ENCODE measurements at places on chromosomes 13 and 19.

GRCh38 chr19:57664269-57665127 is 4.2 kb upstream of the ZSCAN4 start:
- peak overlapping the region; percentile 55 for H3K4me3 ChIP-seq
- peaks cover 13% of the 10 kb centered on the region for H3K27me3 ChIP-seq
- no peaks in the 10 kb centered on the region for H3K36me3 ChIP-seq
- H3K27ac ChIP-seq: no peak overlapping the region

- DNase-seq: no peak
- no peak overlapping the region for H3K27ac ChIP-seq
- H3K27me3 ChIP-seq: no peaks in the 10 kb centered on the region
- no peak overlapping the region for H3K4me3 ChIP-seq
- H3K36me3 ChIP-seq: no peaks in the 10 kb centered on the region
These were observed 118.2 kb upstream of the SLC10A2 start for GRCh38 chr13:103184413-103184812.

DNA sequence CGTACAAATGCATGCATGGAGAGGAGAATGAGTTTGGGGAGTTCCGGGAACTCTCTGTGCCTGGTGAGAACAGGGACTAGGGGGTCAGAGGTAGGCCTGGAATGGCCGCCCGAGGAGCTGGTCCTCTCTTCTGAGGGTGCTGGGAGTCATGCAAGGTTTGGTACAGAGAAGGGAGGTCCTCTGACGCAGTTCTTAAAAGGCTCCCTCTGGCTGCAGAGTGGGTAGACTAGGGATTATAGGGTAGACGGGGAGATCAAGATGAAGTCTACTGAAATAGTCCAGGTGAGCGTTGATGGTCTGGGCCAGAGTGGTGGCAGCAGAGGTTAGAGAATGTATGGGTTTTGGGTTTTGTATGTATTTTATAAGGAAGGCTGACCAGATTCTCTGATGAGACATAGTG is 796 bp downstream of the ZNF304 start:
- H3K27ac ChIP-seq: no peak overlapping the region
- DNase-seq: no peak
- peaks cover 23% of the 10 kb centered on the region for H3K4me1 ChIP-seq
- peaks cover 38% of the 10 kb centered on the region for H3K36me3 ChIP-seq
- peak overlapping the region; percentile 97 for H3K4me3 ChIP-seq
- no peaks in the 10 kb centered on the region for H3K27me3 ChIP-seq

DNA sequence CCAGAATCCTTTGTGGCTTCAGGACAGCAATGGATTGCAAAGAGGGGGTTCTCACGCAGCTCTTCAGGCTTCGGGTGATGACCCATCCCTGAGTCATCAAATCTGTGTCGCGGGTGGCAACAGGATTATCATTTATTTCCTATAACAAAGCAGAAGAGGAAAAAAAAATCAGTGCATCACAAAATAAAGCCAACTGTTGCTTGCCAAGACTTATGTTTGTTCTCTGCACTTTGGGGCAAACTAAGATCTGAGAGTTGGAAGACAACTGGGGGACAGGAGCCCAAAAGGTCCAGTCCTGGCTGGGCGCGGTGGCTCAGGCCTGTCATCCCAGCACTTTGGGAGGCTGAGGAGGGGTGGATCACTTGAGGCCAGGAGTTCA is 6.4 kb downstream of the GNA15 start:
- H3K4me3 ChIP-seq: peak overlapping the region; percentile 9
- H3K36me3 ChIP-seq: no peaks in the 10 kb centered on the region
- H3K27ac ChIP-seq: peak overlapping the region; percentile 83
- peak; percentile 76 for DNase-seq
- peaks cover 27% of the 10 kb centered on the region for H3K4me1 ChIP-seq

GRCh38 chr19:4061683-4062418 is 4.8 kb downstream of the ZBTB7A start:
- H3K27me3 ChIP-seq: no peaks in the 10 kb centered on the region
- DNase-seq: peak; percentile 78
- H3K4me1 ChIP-seq: peaks cover 73% of the 10 kb centered on the region
- no peaks in the 10 kb centered on the region for H3K36me3 ChIP-seq

All from suprapubic skin (tissue), 4 donors.